ENCODE measurements at places on chromosomes 6 and 20.
A peak's percentile ranks its signal among the peaks of the same experiment; 100 is the strongest.

DNA sequence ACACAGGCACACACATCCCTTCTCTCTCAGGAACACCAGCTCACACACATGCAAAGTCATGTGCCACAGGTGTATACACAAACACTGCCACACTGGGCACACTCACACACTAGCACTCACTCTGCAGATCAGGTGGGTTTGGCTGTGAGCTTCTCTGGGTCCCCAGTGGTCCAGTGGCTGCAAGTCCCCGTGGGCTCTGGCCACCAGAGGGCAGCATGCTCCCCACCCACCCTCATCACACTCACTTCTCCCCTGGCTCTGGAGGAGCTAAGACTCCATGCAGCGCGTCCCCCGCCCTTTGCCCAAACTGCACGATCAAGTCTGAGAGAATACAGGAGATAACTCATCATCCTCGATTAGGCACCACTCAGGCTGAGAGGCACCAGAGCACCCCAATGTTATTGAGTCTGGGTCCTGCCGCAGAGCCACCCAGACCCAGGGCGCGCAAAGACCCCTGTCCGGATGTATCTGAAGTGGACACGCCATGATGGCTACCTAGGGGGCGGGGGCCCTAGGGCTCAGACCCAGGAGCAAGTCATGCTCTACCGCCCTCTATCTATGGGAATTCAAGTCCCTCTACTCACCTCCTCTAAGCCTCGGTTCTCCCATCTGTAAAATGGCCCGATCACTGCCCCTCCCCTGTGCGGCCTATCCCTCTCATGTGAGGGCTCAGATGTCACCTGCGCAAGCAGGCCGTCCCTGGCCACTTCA, 90.5 kb downstream of the GRM4 start:
- DNase-seq = peak; percentile 94

DNA sequence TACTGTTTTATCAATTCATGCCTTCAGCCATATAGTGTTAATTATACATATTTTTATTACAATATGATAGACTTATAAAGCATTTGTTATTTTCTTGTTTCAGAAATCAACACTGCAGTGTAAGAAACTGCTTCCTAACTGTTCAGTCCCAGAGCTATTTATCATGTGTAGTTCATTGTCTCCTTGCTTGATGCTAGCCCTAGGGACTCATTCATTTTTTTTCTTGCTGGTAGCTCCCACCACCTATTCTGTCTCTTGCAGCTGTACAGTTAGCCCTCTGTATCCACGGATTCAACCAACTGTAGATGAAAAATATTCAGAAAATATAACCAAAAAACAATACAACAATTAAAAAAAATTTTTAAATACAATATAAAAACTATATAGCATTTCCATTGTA, 121.3 kb downstream of the STXBP5 start:
- DNase-seq = no peak

DNA sequence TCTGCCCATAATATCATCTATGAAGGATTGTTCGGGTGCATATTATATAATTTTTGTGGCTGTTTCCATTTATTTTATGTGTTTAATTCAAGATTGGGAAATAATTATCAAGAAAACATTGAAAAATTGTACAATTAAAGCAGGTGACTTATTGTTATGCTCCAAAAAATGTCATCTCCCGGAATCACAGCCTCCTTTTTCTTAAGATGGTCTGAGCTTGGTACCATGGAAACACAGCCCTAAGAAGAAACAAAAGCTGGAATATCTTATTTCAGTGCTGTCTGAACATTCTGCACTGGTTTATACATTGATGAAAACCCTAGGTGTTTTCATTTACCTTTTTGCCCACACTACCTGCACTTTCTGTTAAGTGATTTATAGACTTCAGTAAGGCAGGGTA, 367.2 kb downstream of the ARHGAP18 start:
- no peak for DNase-seq

DNA sequence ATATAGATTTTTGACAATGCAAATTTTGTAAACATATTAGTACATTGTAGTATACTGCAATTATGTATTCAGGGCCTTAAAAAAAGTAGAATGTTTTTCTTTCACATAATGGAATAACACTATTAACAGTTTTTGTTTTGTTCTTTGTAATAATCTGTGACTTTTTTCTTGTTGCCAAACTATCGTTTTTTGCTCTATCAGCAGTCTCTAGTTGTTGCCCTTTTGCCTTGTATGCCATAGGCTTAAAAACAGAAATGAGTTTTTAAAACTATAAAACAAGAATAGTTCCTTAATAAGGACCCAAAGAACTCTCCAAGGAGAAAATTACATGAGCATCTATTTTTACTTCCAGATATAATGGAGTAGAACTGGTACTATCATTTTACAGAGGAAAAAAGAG, 29.5 kb downstream of the REPS1 start:
- no peak for DNase-seq

GRCh38 chr6:155414049-155414448, 41.6 kb downstream of the NOX3 start:
- DNase-seq = no peak

DNA sequence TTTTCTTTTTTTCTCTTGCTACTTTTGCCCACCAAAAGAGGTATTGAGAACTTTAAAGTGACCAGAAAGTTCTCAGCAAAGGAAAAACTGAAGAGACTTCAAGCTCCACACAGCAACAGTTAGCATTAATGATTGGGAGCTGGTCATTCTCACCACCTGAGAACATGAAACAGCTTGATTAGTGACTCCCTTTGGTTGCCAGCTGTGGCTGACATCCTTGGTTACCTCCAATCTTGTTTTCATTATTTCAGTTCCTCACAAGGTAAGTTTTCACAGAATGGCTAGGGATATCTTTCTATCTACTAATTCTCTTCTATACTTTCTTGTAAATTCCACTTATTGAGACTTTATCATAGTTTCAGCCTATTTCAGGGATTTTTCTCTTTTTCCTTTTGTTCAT, 427.9 kb downstream of the QKI start:
- no peak for DNase-seq

DNA sequence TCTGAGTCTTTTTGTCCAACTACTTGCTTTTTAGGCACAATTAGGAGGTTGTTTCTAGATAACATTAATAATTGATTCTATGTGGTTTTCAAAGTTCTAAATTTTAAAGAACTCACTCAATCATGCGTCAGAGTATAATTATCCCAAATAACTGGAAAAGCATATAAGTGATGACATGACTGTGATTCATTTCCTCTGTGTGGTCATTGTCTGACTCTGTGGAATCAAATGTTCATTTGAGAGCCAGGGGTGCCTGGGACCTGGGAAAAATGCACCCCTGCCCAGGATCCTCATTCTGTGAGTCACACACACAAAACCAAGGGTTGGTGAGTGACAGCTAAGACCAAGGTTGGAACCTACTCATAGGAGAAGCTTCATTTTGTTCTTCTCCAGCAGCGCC, 127.1 kb upstream of the MLIP start:
- no peak for DNase-seq

- peak; percentile 18 for DNase-seq
These were observed 15.2 kb downstream of the FAM210B start for GRCh38 chr20:56373942-56374341.

GRCh38 chr6:111603040-111603439, 2.6 kb downstream of the TRAF3IP2 start:
- DNase-seq = no peak

DNA sequence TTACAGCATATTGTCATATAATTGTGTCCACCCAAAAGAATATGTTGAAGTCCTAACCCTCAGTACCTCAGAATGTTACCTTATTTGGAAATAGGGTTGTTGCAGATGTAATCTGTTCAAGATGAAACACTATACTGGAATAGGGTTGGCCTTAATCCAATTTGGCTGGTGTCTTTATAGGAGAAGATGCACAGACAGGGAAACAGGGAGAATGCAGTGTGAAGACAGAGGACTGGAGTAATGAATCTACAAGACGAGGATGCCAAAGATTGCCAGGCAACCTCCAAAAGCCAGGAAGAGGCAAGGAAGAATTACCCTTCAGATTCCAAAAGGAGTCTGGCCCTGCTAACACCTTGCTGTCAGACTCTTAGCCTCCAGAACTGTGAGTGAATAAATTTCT, 482.9 kb downstream of the PTPRT start:
- no peak for DNase-seq

- DNase-seq = no peak
These were observed 174.8 kb upstream of the ARG1 start for GRCh38 chr6:131398176-131398575.

GRCh38 chr20:20362774-20363433, 5.0 kb upstream of the INSM1 start:
- DNase-seq = no peak

- no peak for DNase-seq
These were observed 125.2 kb upstream of the MAP3K7 start for GRCh38 chr6:90712114-90712513.

DNA sequence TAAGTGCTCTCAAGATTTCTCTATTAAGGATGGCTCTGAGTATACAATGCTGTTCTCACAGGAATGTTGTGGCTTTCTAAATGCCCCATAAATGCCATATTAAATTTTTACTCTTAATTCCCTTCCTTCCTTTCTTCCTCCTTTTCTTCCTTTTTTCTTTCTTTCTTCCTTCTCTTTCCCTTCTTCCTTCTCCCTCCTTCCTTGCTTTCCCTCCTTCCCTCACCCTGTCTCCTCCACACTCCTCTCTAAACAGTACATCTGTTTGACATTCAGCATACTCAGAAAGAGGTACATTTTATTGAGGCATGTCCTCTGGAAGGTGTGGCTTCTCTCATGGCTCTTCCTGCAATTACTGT, 433 bp upstream of the SLC17A1 start:
- no peak for DNase-seq

DNA sequence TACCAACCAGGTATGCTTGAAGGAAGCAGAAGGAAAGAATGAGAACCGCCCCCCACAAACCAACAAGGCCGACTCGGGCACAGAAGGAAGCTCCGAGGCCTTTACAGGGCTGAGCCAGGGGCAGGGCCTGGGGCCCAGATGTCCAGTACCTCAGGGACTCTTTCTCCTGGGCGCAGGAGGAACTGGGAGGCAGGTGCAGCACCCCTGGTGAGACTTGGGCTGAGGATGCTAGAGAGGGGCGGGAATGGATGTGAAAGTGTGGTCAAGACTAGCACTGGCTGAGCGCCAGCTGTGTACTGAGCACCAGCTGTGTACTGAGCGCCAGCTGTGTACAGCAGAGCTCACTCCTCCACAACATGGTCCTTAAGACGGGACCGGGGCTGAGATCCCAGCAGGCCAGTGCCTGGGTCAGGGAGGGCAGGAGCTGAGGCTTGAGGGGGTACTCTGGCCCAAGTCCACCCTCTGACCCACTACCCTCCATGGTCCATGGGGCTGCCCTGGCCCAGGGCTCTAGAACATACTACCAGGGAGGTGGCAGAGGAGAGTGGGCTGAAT, 369.4 kb downstream of the TAF4 start:
- no peak for DNase-seq

- DNase-seq = peak; percentile 72
These were observed 74.0 kb downstream of the PTPRA start for GRCh38 chr20:2946988-2947961.

- DNase-seq = no peak
These were observed 23.9 kb downstream of the NT5E start for GRCh38 chr6:85473748-85474147.

- no peak for DNase-seq
These were observed 268.8 kb upstream of the SULF2 start for GRCh38 chr20:48054051-48054450.

DNA sequence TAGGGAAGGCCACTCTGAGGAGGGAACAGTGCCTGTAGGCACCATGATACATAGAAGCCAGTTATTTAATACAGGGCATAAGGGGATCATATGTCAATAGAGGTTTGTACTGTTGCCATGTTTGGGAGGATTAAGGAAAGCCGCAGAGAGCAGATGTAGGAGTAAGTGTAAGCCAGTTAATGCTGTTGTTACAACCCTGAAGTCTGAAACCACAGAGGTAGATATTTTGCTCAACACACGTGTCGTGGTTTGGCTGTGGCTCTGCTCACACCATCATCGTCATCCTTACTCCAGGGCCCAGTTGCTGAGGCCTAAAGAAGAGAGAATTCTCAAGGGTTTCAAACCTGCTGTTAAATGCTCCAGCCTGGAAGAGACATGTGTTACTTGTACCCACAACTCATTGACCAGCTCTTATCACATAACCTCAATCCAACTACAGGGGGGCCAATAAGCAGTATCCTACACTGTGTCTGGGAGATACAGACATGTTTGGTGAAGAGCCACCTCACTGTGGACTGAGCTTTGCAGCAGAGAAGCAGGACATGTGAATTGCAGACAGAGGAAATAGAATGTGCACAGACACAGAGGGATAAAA, 31.0 kb upstream of the PSMF1 start:
- no peak for DNase-seq

GRCh38 chr6:139452148-139452876, 77.9 kb upstream of the CITED2 start:
- DNase-seq = no peak

DNA sequence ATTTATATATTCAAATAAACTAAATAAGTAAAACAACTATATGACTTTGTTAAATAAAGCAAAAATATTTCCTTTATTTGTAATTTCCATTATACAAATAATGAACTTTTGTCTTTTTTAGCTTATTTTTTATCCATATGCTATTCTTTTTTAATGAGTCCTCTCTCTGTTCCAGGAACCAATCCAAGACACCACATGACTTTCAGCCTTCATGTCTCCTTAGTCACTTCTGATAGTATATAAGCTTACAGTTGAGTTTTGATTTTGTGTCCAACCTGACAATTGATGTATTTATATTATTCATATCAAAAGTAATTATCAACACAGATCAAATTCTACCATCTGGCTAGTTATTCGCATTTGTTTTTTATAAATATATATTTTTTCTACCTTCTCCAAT, 582.3 kb upstream of the GJE1 start:
- DNase-seq = no peak

- no peak for DNase-seq
These were observed 13.7 kb upstream of the PLCG1 start for GRCh38 chr20:41123631-41124030.

- DNase-seq = no peak
These were observed 224.0 kb downstream of the SMOC2 start for GRCh38 chr6:168664956-168665355.

DNA sequence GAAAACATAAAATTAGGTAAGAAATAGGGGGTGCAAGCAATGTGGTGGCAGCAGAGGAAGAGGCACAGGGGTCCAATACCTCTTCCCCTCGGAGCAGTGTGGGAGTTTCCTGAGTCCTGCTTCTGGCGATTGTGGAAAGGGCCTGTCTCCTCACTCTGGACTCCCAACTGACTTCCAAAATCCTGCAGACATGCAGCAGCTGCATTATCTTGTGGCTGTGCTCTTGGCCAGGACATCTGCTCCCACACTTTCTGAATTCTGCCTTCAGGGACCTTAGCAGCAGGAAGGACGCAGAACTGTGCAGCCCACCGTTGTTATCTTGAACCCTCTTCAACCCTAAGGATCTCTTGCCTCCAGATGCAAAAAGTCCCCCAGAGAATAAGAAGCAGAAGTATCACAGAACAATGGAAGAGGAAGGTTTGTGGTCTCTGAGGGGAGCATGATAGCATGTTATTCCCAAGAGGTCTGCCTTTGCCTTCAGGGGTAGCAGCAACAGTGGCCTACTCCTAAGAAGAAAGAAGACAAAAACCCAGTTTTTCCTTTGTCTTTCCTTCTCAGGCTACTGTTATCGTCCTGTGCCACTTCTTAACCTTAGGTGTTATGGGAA, 102.5 kb upstream of the EMILIN3 start:
- DNase-seq = no peak
